ENCODE measurements at places on chromosomes 3 and 15.

- no peak for DNase-seq
Measured at GRCh38 chr3:81291586-81291985, 469.9 kb downstream of the GBE1 start.

- no peak for DNase-seq
Measured at GRCh38 chr3:139533781-139534454, 5.6 kb downstream of the RBP1 start.

DNA sequence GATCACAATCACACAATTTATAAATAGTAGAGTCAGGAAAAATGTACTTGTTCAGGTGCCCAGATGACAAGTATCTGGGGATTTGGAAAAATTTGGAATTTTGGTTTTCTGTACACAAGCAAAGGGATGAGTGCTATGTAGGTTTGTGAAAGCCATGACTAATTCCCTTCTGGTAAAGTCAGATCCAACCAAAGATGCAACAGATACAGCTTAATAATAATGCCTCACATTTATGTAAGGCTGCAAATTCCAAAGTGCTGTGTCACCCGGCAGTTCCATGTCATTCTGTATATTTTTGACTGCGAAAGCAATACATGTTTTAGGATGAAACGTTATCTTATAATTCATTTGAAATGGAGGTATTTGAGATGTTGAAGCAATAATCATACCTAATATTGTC is 102.7 kb upstream of the AGBL1 start:
- DNase-seq = no peak

DNA sequence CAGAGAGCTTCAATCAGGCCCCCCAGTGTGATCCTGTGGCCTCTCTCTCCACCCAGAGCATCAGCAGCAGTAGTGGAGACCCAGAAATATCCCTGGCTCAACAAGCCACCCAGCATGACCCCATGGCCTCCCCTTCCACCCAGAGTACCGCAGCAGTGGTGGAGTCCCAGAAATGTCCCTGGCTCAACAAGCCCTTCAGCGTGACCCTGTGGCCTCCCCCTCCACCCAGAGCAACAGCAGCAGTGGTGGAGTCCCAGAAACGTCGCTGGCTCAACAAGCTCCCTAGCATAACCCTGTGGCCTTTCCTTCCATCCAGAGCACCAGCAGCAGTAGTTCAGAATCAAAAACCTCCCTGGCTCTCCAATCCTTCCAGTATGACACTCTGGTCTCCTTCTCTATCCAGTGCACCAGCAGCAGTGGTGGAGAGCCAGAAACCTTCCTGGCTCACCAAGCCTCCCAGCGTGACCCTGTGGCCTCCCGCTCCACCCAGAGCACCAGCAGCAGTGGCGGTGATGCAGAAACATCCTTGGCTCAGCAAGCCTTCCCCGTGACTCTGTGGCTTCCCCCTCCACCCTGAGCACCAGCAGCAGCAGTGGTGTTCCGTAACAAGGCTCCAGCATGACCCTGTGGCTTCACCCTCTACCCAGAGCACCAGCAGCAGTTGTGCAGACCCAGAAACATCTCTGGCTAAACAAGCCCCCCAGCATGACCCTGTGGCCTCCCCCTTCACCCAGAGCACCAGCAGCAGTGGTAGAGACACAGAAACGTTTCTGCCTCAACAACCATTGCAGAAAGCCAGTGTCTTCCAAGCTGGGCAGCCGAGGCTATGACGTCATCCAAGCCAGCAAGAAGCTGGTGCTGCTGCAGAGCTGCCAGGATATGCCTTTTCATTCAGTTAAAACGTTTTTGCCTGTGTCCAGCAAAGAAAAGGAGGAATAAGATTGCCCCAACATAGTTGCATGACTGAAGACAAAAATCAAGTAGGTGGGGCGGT is 61.3 kb upstream of the TAMM41 start:
- peak; percentile 42 for DNase-seq

- DNase-seq = peak; percentile 49
Measured at GRCh38 chr3:38576526-38577370, 72.7 kb downstream of the SCN5A start.

GRCh38 chr3:58260261-58260731 is 22.7 kb downstream of the ABHD6 start:
- DNase-seq = no peak

DNA sequence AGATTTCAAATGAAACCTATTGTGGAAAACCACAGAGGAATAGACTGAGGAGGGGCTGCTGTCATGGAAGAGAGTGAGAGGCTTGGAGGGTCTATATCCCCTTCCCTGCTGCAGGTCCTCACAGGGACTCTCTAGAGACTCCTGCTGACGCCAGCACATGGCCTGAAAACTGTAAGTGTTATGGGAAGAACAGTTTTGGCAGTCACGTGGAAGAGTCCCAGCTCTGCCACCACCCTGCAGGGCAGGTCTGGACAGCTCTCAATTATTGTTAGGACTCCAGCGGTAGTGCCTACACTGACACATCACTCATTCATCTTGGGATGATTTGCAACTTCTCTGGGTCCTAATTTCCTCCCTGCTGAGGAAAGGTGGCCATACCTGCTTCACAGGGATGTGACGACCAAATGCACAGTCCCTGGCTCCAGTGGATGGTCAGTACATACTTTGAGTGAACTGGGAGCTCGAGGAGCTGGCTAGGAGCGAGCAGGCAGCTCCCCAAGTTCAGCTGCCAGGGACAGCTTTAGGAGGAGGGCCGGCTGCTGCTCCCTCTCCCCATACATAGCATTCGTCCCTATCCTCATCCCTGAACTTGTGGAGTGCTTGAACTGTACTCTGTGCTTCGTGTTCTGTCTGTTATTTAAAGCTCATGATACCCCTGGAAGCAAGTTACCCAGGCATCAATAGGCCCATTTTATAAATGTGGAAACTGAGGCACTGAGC is 49.2 kb downstream of the CTXND1 start:
- no peak for DNase-seq

DNA sequence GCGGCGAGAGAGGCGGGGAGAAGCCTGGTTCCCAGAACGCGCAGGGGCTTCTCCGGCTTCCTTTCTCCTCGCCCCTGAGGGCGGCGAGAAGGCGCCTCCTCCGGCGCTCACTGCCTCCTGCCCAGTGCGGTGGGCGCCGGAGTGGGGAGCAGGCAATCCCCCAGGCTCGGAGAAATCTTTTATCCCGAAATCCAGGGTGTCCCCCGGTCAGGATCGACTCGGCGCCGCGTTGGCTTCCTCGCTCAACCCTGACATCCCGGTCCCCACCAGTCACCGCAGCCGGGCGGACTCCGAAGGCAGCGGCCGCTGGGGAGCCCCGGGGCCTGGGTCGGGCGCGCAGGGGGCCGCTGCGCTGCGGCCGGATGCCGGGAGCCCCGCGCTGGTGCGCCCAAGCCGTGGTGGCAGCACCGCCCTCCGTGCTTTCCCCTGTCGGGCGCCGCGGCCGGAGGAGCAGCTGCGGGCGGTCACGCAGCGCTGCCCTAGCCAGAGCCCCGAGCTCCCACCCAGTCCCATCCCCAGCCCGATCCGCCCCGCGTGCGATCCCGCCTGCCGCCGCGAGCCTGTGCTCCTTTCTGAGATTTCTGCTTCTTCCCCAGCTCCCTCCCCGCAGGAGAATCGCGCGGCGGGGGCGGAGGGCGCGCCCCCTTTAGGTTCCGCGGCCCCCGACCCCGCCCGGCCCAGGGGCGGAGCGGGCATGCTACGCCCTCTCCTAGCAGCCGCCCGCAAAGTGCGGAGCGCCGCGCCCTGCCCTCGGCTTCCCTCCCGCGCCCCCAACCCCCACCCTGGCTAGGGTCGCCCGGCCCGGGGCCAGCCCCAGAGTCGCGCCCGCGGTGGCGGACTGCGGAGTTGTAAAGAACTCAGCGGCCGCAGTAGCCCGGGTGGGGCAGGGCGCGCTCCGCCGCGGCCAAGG is 683 bp upstream of the CACNA2D3 start:
- DNase-seq = no peak

- DNase-seq = no peak
Measured at GRCh38 chr3:145015253-145015652, 1043.6 kb downstream of the DIPK2A start.

- no peak for DNase-seq
Measured at GRCh38 chr3:171660188-171660587, 150.1 kb downstream of the PLD1 start.

DNA sequence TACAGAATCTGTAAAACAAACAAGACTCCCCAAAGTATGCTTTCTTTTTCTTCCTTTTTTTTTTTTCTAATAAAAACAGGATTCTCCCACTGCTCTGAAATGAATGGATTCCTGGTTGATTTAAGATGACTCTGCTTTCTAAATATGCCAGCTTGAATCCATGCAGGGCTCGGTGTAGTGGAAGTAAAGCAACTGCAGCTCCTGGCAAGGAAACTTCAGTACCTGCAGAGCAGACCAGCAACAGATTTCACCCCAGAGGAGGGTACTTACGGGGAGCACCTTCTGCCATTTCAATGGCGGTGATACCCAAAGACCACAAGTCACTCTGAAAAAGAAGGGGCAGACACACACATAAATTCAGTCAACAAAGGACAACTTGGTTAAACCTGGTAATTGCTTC is 150.5 kb upstream of the SLC2A2 start:
- no peak for DNase-seq

DNA sequence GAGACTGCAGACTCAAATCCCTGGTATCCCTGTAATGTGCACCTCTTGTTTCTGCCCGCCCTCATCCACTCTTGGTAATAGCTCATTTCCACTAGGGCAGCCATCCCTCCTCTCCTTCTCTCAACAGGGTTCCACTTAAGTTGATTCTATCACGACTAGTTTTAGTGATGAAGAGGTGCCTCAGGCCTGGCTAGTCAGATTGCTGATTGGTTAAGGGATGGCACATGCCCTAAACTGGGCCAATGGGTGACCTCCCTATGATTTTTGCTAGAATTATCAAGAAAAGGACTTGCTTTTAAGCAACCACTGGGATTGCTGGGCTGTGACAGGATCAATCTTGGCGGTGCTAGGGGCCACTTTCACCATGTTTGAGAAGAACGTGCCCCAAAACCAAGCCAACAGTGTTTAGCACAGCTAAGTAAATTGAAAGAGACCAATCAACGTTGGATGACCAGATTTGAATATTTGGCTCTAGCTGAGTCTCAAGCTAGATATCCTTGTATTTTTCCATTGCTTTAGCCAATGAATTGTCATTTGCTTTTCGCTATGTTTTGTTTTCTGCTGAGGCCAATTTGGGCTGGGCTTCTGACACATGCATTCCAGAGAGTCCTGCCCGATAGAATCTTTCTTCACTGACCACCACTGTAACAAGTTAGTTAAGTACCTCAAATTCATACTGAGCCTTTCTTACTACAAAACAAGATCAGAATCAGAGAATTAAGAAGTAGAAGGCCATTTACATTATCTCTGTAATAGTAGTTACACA is 131.0 kb downstream of the PDZRN3 start:
- no peak for DNase-seq

DNA sequence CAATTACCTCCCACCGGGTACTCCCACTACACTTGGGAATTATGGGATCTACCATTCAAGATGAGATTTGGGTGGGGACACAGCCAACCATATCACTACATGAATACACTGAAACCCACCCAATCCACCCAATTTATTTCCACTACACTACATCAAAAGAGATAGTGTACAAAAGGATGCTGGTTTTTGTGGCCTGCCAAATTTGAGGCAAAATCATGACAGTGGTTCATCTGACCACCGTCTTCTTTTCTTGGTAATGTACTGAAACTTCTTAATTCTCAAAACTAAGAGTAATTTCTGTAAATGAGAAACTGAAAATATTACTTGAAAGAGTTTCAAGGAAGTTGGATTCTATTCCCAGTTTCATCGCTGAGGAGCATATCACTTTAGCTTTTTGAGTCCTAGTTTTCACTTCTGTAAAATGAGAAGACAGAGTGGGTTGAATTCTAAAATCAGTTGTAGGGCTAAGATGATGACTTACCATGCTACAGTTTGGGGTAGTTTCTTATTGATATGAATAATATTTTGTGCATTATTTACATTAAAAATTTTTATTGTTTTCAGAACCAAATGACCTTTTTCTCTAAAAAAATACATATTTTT is 360.4 kb upstream of the CNTN6 start:
- DNase-seq = no peak

GRCh38 chr3:150172356-150172755 is 201.7 kb upstream of the PFN2 start:
- no peak for DNase-seq

- DNase-seq = no peak
Measured at GRCh38 chr15:56038707-56039106, 45.3 kb upstream of the NEDD4 start.

DNA sequence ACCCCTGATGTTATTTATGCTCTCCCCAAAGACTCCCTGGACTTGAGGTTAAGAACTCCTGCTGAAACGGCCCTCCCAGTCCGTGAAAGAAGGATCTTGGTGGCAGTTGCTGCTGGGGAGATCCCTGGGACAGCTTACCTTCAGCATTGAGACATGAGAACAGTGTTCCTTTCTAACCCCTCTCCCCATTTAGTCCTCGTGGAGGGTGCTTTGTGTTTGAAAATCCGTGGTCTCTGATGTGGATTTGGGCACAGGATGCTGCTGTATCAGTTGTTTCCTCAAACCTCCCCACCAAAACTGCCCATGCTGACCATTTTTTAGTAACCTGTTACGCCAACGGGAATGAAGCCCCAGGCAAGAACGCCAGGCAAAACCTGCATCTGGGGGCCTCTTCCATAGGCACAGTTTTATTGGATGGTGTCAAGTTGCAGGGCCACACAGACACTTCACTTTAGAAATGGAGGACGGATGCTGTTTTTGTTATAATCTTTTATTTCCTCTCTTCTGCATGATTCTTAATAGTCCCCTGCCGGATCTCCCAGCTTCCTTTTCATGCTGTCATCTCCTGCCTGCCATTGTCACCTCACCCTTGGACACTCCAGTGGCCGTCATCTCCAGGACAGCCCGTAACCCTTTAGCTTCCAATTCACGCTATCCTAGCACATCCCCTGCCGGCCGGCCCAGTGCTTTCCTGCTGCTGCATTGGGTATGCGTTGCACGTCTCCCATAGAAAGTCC is 31.7 kb upstream of the CEMIP start:
- no peak for DNase-seq

DNA sequence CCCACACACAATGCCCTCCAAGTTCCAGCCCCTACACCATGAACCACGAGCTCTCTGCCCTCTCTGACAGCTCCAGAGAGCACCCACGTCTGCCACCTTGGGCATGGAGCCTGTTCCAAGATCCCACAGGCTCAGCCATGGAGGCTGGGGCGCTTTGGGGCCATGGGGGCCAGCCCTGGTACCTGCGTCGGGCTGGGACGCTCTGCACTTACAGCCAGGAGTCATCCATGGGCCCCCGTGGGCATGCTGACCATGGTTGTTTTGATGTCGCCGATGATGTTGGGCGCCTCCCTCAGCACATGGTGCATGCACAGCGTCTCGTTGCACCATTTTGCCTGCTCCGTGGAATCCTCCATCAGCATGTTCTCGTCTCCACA is 51.9 kb upstream of the UBE2Q2 start:
- DNase-seq = no peak

DNA sequence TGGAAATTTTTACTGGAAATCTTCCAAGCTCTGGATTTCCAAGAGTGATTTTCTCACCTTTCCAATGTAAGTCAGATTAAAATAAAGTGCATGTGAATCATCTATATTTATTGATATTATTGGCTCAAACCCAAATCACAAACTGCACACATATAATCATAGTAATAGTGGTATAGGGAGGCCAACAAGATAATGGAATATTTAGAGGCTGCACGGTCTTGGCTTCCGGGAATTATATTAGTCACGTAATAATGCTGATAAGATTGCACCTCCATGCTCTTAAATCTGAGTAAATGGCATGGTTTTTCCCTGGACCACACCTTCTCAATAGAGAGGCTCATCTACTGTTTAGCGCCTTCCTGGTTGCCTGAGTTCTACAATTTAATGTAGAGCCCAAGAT is 567.1 kb upstream of the NR2F2 start:
- no peak for DNase-seq

GRCh38 chr15:94119298-94119811 is 112.0 kb upstream of the MCTP2 start:
- no peak for DNase-seq

GRCh38 chr3:59992578-59992977 is 942.8 kb upstream of the CFAP20DC start:
- DNase-seq = no peak

All from activated CD8-positive, alpha-beta memory T cell treated with anti-CD3 and anti-CD28 coated beads for 24 hours (primary cell).